Activated naive CD4-positive, alpha-beta T cell treated with anti-CD3 and anti-CD28 coated beads, Interleukin-2, amount 10 ng/mL, durations not matched to agents 5 hours and 36 hours (primary cell): ENCODE measurements at places on chromosomes 2 and 18. TPM values are rescaled to one million over a fixed set of nuclear protein-coding genes. Genes with fewer than 3 reads are reported as not detected.

The EIF5B gene
- 35.6 TPM for total RNA-seq

The NRBP1 gene
- 74.0 TPM for total RNA-seq

The NT5DC4 gene
- total RNA-seq = not detected

The DUSP2 gene
- total RNA-seq = 22.0 TPM

The SLC40A1 gene
- total RNA-seq = 9.6 TPM

The MYCN gene
- 0.14 TPM for total RNA-seq
